Cardiac ventricle fibroblast (primary cell): ENCODE measurements at places on chromosomes 12 and 14. TPM values are rescaled to one million over a fixed set of nuclear protein-coding genes. Genes with fewer than 3 reads are reported as not detected.

PRPH gene
- total RNA-seq, result 0.73 TPM in 1 of 2 replicates, not detected in the other

KTN1 gene
- 86.1 and 90.0 TPM in 2 replicates for total RNA-seq

SART3 gene
- 30.0 and 46.5 TPM in 2 replicates for total RNA-seq

VRTN gene
- total RNA-seq, result not detected in 2 replicates

DLGAP5 gene
- total RNA-seq, result 1.6 and 2.6 TPM in 2 replicates

FAM90A1 gene
- 0.25 TPM in 1 of 2 replicates, not detected in the other for total RNA-seq

KMT2D gene
- 41.7 and 57.0 TPM in 2 replicates for total RNA-seq

NTF3 gene
- total RNA-seq, result not detected in 2 replicates

KERA gene
- total RNA-seq, result 0.20 TPM in 1 of 2 replicates, not detected in the other

COX8C gene
- total RNA-seq, result not detected in 2 replicates

SPSB2 gene
- total RNA-seq, result 8.2 and 8.3 TPM in 2 replicates

RNF10 gene
- 78.5 and 86.4 TPM in 2 replicates for total RNA-seq

PPP2R5C gene
- total RNA-seq, result 65.4 and 85.0 TPM in 2 replicates

IFNG-AS1 gene
- total RNA-seq, result not detected in 2 replicates

ITGB7 gene
- total RNA-seq, result 0.59 TPM in 1 of 2 replicates, not detected in the other

CHGA gene
- 0.87 TPM in 1 of 2 replicates, not detected in the other for total RNA-seq

REM2 gene
- total RNA-seq, result 0.06 TPM in 1 of 2 replicates, not detected in the other

IFI27 gene
- 6.8 and 24.6 TPM in 2 replicates for total RNA-seq
